Suprapubic skin (tissue), 4 donors: ENCODE measurements at places on chromosomes 1 and 21. TPM values are rescaled to one million over a fixed set of nuclear protein-coding genes. Genes with fewer than 3 reads are reported as not detected.

DNA sequence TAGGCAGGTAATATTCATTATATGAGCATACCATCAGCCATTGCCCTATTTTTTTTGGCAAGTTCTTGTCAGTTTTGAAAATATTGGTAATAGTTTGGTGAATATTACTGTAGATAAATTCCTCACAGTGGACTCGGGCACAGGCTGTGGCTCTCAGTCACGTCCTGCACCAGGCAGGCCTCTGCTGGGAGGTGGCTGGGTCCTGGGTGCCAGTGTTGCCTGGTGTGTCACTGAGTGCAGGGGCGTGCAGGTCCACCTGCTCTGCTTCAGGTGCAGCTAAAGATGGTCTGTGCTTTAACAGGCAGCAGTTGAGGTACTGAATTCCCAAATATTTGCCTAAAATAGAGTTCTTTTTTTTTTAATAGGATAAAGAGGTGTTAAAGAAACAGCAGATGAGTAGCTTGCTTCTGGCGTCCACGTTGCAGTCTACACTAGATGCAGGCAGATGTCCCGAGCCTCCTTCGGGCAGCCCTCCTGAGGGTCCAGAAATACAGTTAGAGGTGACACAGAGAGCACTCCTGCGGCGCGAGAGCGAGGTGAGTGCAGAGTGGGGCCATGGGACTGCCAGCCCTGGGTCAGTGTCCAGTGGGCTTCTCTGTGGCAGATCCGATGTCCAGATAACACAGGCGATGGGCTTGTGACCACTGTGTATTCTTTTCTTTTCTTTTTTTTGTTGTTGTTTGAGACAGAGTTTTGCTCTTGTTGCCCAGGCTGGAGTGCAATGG is 57.3 kb upstream of the DIP2A start:
- no peak for DNase-seq

DNA sequence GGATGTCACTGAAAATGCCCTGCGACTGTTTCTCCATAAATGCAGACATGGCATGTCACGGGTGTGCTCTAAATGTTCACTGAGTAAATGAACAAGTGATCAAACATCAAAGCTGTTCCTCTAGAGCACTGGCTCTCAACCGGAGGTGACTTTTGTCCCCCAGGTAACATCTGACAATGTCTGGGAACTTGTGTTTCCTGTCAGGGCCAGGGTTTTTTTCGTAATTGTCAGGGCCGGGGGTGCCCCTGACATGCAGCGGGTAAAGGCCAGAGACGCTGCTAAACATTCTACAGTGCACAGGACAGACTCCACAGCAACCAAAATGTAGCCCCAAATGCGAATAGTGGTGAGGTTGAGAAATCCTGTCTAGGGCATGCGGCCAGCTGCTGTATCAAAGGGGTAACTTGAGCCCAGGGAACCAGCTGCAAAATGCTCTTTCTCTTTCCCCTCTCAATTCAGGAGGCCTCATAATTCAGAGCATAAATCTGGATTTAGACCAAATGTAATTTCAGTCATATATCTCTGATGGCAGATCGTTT is 2.0 kb downstream of the ALDH4A1 start:
- DNase-seq: no peak

DNA sequence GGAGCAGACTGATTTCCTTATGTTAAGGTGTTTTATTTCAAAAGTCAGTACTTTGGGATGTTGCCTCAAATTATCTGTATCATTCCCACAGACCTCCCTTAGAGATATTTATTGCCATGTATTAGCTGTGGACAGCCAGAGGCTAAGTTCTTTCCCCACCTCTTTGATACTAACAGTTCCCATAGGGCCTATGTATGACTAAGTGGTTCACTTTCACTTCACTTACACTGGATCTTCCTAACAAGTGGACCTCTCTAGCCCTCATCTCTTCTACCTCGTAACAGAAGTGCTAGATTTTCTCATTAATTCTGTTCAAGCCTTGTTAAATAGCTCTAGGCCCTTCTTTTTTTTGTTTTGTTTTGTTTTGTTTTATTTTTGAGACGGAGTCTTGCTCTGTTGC is 6.2 kb downstream of the TRAF5 start:
- DNase-seq: no peak

DNA sequence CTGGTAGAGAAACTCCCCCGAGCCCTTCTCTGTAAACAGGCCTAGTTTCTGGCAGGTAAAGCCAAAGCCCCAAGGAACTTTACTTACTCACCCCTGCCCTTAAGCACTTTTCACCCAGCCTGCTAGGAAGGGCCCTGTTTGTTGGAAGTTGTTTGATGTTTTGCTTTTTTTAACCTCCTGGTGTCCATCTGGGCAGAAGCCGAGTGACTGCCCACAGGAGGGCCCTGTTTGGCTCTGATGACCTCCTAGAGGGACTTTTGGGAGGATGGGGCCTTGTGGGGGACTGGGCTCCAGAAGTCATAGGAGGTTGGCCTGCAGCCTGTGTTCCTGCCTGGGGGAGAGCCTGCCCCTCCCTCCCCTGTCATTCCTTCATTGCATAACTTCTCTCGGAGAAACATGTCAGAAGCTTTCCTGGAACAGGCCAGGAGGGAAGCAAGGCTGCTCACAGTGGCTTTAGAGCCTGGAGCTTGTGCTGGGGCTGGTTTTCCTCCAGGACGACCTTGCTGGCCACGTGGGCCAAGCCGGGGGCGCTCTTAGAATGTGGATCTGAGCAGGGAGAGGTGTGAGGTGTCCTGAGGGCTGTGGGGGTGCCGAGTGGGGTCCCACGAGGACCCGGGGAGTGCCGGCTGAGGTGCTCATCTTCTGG is 33.9 kb downstream of the COQ8A start:
- DNase-seq: no peak

- no peak for DNase-seq
Measured at GRCh38 chr1:213572912-213573647, 414.7 kb upstream of the PROX1 start.

DNA sequence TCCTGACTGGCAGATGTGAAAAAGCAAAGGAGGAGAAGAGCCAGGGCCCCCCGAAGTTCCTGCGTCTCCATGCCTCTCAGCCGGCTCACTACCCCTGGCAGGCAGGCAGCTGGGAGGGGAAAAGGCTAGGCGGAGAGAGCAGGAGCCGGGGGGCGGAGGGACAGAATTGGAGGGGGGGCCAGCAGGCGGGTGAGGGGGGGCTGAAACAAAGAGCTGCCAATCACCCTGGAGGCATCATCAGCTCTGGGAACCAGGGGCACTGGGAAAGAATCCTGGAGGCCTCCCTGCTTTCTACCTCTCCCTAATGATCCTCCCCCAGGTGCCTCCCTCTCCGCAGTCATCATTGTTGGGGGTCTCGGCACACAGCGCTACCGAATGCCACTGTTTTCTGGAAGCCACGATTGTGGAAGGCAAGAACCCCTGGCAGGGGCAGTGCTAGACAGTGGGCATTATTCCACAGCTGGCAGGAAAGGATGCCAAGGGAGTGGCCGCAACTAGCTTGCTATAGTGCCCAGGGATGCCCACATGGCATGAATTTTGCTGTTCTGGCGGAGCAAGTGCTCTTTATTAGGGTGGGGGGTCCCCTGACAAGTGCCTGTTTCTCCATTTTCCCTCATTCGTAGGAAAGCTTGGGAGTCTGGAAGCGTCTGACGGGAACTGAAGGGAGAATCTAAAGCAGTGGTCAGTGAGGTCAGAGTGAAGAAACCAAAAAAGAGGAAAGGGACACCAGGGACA is at the start of gene THBS3:
THBS3 (minus strand) TSS at position 92 of the 735 bp plus-strand sequence; CDS start at position 71, 21 bp downstream.
- DNase-seq: no peak

DNA sequence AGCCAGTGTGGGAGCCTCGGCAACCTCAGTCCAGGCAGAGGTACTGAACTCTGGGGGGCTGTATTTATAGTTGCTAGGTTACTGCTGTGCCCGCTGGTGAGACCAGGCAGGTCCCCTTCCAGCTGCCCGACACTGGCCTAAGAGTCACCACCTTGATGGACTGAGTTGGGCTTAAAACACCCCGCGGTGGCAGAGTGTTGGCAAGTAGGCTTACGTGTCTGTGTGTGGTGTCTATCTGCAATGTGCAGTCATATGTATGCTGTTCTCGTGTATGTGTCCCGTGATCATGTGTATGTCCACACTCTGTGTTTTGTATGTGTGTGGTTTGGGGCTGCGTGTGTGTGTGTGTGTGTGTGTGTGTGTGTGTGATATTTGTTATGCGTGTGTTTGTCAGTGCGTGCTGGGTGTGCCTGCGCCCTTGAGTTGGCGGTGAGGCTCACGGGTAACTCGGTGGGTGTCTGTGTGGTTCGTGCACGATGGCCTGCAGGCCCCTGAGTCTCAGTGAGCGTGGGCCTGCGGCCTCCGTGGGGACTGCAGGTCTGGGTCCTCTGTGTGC is 65.5 kb downstream of the MEF2D start:
- no peak for DNase-seq

GRCh38 chr21:35927262-35927661 is 133.1 kb downstream of the SETD4 start:
- DNase-seq: no peak

DNA sequence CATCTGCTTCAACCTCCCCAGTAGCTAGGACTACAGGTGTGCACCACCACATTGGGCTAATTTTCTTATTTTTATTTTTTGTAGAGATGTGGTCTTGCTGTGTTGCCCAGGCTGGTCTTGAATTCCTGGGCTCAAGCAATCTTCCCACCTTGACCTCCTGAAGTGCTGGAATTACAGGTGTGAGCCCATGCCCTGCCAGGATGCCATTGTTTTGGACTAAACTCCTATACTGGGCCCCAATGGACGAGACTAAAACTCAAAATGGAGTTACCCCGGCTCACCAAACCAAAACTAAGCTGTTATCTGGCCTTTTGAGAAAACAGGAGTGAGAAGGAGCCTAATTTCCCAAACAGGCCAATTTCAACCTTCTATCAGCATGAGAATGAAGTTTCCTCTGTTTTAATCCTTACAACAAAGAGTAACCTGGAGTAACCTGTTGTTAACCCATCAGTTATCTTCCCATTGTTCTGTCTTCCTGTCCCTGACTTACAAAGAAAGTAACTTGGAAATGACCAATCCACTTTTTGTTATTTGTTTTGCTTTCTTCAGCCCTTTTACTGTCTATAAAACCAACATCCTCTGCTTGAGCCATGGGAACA is 29.6 kb downstream of the DMRTA2 start:
- no peak for DNase-seq

DNA sequence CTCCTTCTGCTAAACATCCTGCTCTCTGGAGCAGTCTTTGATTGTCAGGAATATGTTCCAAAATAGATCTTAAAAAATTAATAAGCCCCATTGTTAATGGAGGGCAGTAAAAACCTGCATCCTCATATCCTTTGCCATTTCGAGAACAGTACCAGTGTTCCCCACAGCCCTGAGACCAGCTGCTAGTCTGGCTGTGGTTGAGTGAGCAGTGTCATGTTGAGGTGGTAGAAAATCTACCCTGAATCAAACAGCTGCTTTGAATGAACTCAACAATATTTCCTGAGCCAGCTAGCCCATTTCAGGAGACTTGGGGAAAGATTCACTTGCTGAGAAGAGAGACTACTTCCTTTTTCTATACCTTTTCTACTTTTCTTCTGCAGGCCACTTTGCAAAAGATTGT is 24.4 kb downstream of the FABP3 start:
- DNase-seq: no peak

- no peak for DNase-seq
Measured at GRCh38 chr1:72394457-72394856, 112.1 kb upstream of the NEGR1 start.

GRCh38 chr1:159786966-159787365 is 6.2 kb downstream of the DUSP23 start:
- no peak for DNase-seq

DNA sequence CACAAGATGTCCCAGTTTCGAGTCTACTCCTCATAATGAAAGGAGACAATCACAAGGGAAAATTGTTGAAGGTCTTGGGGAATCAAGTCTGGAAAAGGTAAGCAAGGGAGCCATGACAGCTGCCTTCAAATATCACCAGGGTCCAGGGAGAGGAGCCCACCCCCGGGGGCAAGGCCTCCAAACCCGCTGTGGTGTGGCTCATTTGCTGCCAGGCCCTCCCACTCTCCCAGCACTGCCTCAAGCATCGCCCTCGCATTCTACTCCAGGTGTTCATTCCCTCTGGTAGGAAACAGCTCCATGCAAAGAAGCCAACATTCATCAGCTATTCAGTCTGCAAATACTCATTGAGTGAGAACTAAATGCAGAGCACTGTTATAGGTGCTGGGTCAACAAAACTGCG is 8.6 kb downstream of the S100A9 start:
- peak; percentile 46 for DNase-seq

GRCh38 chr1:180003026-180003695 is 48.6 kb downstream of the CEP350 start:
- DNase-seq: no peak

DNA sequence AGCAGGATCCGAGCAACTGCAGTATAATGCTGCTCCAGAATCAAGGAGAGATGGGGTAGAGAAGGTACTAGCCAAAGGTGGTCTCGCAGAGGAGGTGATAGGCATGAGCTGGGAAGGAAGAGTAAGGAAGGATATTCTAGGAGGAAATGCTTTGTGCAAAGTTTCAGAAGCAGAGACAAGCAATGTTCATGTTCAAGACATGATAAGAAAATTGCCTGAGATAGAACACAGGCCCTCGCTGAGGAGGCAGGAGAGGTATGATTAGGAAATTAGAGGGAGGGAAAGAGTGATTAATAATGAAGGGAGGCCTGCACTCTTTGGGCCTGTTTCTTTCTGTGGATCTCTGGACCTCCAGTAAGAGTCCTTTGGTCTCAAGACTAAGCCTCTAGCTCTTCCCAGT is 12.9 kb upstream of the ETV3 start:
- DNase-seq: no peak

DNA sequence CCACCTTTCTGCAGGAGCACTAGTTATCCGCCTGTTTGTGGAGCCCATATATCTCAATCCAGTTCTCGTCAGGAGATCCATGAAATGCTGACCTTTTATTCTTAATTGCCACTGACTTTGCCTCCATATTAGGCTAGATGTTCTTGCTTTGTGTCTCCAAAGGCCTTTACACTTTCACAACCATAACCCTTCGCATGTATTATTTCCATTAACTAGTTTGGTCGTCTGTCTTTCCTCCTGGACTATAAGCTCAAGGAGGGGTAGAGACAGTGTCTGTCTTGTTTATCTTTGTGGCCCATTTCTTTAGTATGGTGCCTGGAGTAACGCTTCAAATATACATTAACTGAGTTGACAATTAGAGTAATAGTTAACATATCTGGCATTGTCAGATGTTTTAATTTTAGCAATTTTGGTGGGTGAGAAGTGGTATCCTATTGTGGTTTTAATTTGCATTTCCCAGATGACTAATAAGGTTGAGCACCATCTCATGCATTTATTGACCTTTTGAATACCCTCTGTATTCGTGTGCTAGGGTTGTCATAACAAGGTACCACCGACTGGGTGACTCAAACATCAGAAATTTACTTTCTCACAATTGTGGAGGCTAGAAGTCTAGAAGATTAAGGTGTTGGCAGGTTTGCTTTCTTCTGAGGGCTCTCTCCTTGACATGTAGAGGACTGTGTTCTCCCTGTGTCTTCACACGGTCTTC is 21.7 kb upstream of the IL12RB2 start:
- DNase-seq: no peak

GRCh38 chr1:25573591-25573930 is 30.2 kb downstream of the LDLRAP1 start:
- DNase-seq: no peak

Gene ERG
- total RNA-seq: 10.1 TPM

Gene FCMR
- total RNA-seq: 1.9 TPM

Gene TM2D1
- total RNA-seq: 49.8 TPM

Gene KRTAP6-3
- total RNA-seq: not detected

Gene NCF2
- 48.3 TPM for total RNA-seq

Gene NPHS2
- total RNA-seq: not detected

Gene USH2A
- total RNA-seq: 0.08 TPM

Gene VHLL
- total RNA-seq: not detected

Gene REG4
- total RNA-seq: not detected

Gene MMEL1
- total RNA-seq: not detected

Gene CHRM3
- 3.7 TPM for total RNA-seq
